ENCODE measurements at places on chromosomes 1 and 21. TPM values are rescaled to one million over a fixed set of nuclear protein-coding genes. Genes with fewer than 3 reads are reported as not detected.

The AK4 gene
- total RNA-seq, result 4.6 TPM

DNA sequence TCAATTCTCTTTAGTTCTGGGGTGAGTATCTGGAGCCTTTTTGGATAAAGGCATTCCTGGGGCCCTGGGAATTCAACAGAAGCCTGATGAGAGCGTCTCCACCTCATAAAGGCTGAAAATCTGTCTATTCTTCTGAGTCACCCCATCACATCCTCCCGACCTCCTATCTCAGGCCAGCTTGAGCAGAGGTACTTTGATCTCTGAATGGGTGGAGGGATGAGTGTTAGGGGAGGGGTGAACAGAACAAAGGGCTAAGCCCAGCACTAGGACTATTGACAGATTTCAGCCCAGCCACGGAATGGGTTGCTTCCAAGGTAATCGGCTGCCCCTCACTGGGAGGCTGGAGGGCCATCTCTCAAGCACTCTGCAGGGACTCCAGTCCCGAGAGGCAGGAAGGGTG lies 2.5 kb upstream of the MYBPH start:
- no peaks in the 10 kb centered on the region for H3K36me3 ChIP-seq
- no peaks in the 10 kb centered on the region for H3K27me3 ChIP-seq
- peaks cover 7% of the 10 kb centered on the region for H3K4me1 ChIP-seq
- no peak overlapping the region for H3K27ac ChIP-seq
- no peak overlapping the region for H3K4me3 ChIP-seq

The VAMP4 gene
- total RNA-seq, result 19.2 TPM

DNA sequence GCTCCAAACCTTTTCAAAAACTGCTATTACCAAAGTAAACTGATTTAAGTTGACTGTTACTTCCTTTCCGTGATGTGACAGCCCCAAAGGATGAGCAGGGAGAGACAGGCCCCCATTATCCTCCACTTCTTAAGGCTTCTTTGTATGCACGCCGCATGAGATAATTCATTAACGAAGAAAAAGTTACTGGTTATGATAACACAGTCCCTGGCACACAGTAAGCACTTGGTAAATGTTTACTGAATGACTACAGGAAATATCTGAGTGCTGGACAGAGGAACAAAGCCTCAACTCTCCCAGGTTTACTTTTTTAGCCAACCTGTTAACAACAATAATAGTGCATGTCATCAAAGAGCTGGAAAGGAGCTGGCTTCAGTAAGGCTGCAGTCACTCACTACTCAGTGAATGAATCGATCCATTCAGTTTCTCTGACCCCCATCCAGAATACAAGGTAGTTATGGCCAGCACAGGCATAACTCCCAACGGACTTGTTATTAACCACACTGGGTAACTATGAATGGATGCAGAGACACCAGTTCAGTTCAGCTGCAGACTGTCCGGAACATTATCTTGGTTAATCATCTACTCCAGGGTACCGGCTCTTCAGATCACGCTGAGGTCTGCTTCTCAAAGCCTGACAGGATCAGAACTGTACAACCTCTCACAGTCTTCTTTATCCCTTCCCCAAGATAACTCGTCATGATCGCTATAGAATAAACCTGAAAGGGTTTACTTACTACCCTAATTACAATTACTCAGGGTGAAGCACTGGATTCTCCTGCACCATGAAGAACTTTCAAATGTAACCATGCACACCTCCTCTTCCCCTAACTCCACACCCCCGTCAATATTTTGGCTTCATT lies 58.3 kb downstream of the TGFBR3 start:
- H3K36me3 ChIP-seq, result no peaks in the 10 kb centered on the region
- H3K4me3 ChIP-seq, result no peak overlapping the region
- H3K27me3 ChIP-seq, result no peaks in the 10 kb centered on the region
- H3K27ac ChIP-seq, result no peak overlapping the region
- peaks cover 39% of the 10 kb centered on the region for H3K4me1 ChIP-seq
- DNase-seq, result no peak

GRCh38 chr1:17168091-17168876 lies 36.6 kb upstream of the PADI1 start:
- H3K36me3 ChIP-seq, result no peaks in the 10 kb centered on the region
- H3K4me3 ChIP-seq, result no peak overlapping the region
- DNase-seq, result no peak
- H3K27me3 ChIP-seq, result no peaks in the 10 kb centered on the region

GRCh38 chr1:233238884-233239431 lies 56.6 kb downstream of the PCNX2 start:
- H3K4me1 ChIP-seq, result peaks cover 5% of the 10 kb centered on the region
- no peak overlapping the region for H3K4me3 ChIP-seq
- no peak for DNase-seq
- H3K27me3 ChIP-seq, result no peaks in the 10 kb centered on the region

DNA sequence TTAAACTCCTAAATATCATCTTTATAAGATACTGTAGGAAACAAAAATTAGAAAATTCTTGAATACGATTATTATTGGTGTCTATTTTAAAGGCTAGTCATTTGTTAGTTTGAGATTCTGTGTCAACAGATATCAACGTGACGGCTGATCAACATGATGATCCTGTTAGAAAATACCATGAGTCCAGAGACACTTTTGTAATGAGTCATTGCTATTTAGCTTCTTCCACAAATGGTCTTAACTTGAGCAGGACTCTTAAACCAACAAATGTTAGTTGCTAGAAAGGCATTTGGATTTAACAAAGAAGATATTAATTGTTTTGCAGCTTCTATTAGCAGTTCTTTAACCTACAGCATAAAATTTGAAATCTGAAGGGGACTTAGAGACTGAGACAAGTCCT lies 131.2 kb downstream of the TGFB2 start:
- H3K4me1 ChIP-seq, result peaks cover 19% of the 10 kb centered on the region
- H3K27me3 ChIP-seq, result no peaks in the 10 kb centered on the region
- H3K4me3 ChIP-seq, result no peak overlapping the region
- no peak for DNase-seq

The KRTAP13-2 gene
- not detected for total RNA-seq

DNA sequence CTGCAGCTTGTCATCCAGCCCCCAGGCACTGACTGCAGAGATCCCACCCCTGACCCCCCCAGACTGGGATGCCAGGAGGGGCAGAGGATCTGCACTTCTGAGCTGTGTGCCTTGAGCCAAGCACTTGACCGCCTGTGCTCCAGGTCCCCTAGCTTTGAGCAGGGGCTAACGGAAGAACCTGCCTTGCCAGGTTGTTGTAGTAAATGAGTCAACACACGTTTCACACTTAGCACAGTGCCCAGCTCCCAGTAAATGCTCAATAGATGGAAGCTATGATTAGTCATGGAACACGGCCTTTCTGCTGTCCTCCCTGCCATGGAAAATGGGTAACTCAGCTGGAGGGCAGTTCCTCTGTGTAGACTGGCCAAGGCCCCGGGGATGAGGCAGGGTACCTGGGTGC lies 24.1 kb downstream of the IFFO2 start:
- peak; percentile 79 for DNase-seq
- H3K4me1 ChIP-seq, result peaks cover 52% of the 10 kb centered on the region
- H3K27me3 ChIP-seq, result no peaks in the 10 kb centered on the region
- H3K27ac ChIP-seq, result no peak overlapping the region

DNA sequence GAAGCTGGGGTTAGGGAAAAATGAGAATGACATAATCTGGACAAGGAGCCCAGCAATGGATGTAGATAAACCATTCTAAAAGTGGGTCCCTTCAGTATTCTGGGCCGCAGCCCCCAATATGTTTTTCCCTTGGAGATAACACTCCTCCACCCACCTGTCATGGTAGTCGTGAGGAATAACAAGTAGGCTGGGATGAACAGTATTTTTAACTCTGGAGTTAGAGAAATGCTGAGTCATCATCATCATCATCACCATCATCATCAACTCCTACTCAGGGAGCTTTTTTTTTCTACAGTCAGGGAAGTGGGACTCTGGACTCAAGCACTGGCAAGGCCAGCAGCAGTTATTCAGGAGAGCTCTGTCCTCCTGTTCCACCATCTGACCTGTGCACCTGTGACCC lies 12.8 kb downstream of the CADM3 start:
- H3K36me3 ChIP-seq, result no peaks in the 10 kb centered on the region
- H3K27me3 ChIP-seq, result peaks cover 6% of the 10 kb centered on the region
- H3K4me1 ChIP-seq, result peaks cover 10% of the 10 kb centered on the region
- no peak for DNase-seq
- H3K4me3 ChIP-seq, result no peak overlapping the region
- no peak overlapping the region for H3K27ac ChIP-seq

DNA sequence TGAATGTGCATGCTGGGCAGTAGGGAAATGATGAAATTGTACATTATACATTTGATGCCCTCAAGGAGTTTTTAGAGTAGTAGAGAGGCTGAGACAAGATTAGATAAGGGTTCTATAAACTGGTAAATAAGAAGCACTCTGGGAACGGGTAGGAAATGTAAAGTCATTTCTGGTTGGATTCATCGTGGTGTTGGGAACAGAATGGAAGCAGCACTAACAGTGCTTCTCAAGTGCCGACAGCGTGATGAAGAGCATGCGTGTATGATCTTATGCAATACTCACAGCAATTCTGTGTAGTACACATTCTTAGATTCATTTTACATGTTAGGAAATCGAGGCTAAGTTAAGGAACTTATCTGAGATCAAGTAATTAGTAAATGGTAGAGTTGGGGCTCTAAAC lies 45.9 kb downstream of the GPR88 start:
- H3K4me3 ChIP-seq, result no peak overlapping the region
- no peaks in the 10 kb centered on the region for H3K4me1 ChIP-seq
- no peaks in the 10 kb centered on the region for H3K27me3 ChIP-seq

GRCh38 chr21:16841975-16842695 lies 670.7 kb upstream of the CXADR start:
- no peaks in the 10 kb centered on the region for H3K4me1 ChIP-seq
- H3K36me3 ChIP-seq, result no peaks in the 10 kb centered on the region
- no peak overlapping the region for H3K27ac ChIP-seq
- H3K4me3 ChIP-seq, result no peak overlapping the region

- H3K4me1 ChIP-seq, result no peaks in the 10 kb centered on the region
- no peak for DNase-seq
- no peak overlapping the region for H3K4me3 ChIP-seq
- H3K36me3 ChIP-seq, result peaks cover 28% of the 10 kb centered on the region
- H3K27me3 ChIP-seq, result no peaks in the 10 kb centered on the region
- H3K27ac ChIP-seq, result no peak overlapping the region
Measured at GRCh38 chr1:236222632-236223031, 59.1 kb downstream of the ERO1B start.

The PYHIN1 gene
- 2.6 TPM for total RNA-seq

- H3K4me3 ChIP-seq, result no peak overlapping the region
- H3K36me3 ChIP-seq, result no peaks in the 10 kb centered on the region
- H3K27ac ChIP-seq, result no peak overlapping the region
Measured at GRCh38 chr21:34133802-34134201, 60.4 kb downstream of the MRPS6 start.

- no peaks in the 10 kb centered on the region for H3K4me1 ChIP-seq
- no peak overlapping the region for H3K4me3 ChIP-seq
- DNase-seq, result no peak
- H3K27ac ChIP-seq, result no peak overlapping the region
- peaks cover 21% of the 10 kb centered on the region for H3K27me3 ChIP-seq
Measured at GRCh38 chr1:36622741-36623648, 140.3 kb upstream of the CSF3R start.

- DNase-seq, result no peak
- peaks cover 7% of the 10 kb centered on the region for H3K4me1 ChIP-seq
- no peaks in the 10 kb centered on the region for H3K27me3 ChIP-seq
- H3K36me3 ChIP-seq, result peaks cover 9% of the 10 kb centered on the region
- H3K4me3 ChIP-seq, result no peak overlapping the region
Measured at GRCh38 chr1:228174482-228175315, 9.1 kb downstream of the IBA57 start.

The SCNM1 gene
- total RNA-seq, result 34.6 TPM

- no peak overlapping the region for H3K27ac ChIP-seq
- H3K27me3 ChIP-seq, result no peaks in the 10 kb centered on the region
- H3K36me3 ChIP-seq, result no peaks in the 10 kb centered on the region
- no peak overlapping the region for H3K4me3 ChIP-seq
- DNase-seq, result no peak
Measured at GRCh38 chr21:25836396-25836795, 101.6 kb downstream of the GABPA start.

DNA sequence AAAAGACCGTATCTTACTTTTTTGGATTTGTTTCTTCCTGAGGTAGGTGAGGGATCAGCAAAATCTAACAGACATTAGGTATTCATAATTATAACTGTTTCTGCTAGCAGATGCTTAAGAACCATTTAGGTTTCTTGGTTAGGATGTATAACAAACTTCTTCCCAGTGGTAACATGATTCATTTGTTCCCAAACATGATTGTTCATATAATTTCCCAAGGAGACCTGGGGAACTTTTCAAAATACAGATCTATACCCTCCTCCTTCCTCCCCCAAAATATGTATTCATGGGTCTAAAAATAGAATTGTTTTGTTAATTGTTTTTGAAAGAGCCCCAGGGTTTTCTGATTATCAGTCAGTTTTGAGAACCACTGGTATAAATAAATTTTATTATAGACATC lies 228.2 kb downstream of the COP1 start:
- no peak overlapping the region for H3K4me3 ChIP-seq
- no peaks in the 10 kb centered on the region for H3K4me1 ChIP-seq
- no peak for DNase-seq
- no peaks in the 10 kb centered on the region for H3K27me3 ChIP-seq

The MTARC2 gene
- 58.6 TPM for total RNA-seq

DNA sequence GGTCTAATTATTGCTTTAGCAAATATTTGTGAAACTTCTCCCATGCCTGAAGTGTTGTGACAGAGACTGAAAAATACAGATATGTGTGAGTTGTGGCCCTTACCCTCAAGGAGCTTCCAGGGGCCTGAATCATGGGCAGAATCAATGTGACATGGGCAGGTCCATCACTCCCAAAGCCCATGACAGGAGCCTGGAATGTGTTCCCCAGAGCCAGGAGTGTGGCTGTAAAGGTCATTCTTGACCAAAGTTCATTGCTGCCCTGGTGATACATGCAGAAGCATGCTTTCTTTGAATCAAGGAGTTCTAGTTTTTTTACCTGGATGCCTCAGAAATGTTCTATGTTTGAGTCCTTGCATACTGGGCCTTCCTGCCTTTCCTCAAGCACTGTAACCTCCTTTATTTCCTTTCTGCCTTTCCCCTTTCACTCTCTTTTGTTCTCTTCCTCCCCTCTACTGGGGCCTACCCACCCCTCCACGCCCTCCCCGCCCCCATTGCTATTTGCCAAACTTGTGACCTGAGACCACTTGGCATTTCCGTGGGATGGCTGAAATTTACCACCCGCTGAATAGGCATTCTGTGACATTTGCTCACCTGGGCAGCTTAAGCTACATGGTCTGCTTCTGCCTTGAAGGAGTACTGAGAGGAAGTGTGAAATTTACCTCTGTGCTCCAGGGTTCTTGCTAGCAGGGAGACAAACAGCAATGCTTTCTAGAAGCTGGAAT lies 19.7 kb downstream of the PBX1 start:
- H3K36me3 ChIP-seq, result no peaks in the 10 kb centered on the region
- no peaks in the 10 kb centered on the region for H3K4me1 ChIP-seq
- H3K27ac ChIP-seq, result no peak overlapping the region

- no peaks in the 10 kb centered on the region for H3K27me3 ChIP-seq
- no peak for DNase-seq
- H3K4me1 ChIP-seq, result no peaks in the 10 kb centered on the region
Measured at GRCh38 chr21:20856926-20857325, 141.3 kb upstream of the NCAM2 start.

The GCSAML gene
- total RNA-seq, result 2.7 TPM

Data from upper lobe of right lung (tissue), 1 donor.